Right ventricle myocardium inferior (tissue), 1 donor: ENCODE measurements at places on chromosomes 12 and 14. TPM values are rescaled to one million over a fixed set of nuclear protein-coding genes. Genes with fewer than 3 reads are reported as not detected.
A peak's percentile ranks its signal among the peaks of the same experiment; 100 is the strongest.

DNA sequence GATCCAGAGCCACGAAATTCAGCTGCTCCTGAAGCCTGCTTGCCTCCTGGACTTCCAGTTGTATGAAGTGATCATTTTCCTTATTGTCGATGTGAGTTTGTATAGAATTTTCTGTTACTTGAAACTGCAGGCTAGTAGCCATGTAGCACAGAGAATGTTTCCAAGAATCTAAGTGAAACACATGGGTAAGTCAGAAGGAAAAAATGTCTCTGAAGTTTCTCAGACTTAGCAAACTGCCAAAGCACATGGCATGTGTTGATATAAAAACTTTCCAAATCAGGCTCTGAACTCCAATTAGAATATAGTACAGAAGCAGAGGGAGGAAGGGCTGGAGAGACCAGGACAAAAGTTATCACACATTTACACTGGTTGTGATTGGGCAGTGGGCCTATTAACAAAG, 9.8 kb upstream of the PCNX1 start:
- DNase-seq = no peak

- DNase-seq = peak; percentile 39
Observed at GRCh38 chr12:114405519-114406271, at the start of gene TBX5. TSS of gene TBX5 (minus strand) at chr12:114406144. CDS start at chr12:114403898, 2,246 bp downstream.

JPH4 gene
- 0.24 TPM for total RNA-seq

- DNase-seq = no peak
Observed at GRCh38 chr14:74514471-74514941, 20.9 kb downstream of the ISCA2 start.

TAS2R14 gene
- total RNA-seq = 0.38 TPM

DNA sequence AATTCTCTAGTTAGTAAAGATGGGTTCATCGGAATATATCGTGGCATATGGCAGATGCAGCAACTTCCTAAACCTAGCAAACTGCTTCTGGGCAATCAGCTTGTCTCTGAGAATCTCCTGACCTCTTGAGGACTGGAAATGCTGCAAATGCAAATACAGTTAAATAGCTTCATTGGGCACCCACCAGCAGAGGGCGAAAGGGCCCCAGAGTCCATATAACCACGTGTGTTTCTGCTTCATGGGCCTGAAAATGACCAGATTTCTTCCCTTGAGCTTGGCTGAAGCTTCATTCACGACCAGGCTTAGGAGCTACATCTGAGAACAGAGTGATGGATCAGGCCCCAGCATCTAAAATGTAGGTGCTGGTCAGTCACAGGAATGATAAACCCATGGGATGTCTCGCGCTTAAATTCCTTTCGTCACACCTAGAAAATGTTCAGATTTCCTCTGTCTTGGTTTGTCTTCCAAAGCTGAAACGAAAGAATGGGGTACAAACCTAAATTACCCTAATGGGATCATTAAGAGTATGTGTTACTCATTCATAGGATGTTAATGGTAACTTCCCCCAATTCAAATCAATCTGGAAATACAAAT, 1482.5 kb upstream of the TMEM132C start:
- DNase-seq = no peak

DNA sequence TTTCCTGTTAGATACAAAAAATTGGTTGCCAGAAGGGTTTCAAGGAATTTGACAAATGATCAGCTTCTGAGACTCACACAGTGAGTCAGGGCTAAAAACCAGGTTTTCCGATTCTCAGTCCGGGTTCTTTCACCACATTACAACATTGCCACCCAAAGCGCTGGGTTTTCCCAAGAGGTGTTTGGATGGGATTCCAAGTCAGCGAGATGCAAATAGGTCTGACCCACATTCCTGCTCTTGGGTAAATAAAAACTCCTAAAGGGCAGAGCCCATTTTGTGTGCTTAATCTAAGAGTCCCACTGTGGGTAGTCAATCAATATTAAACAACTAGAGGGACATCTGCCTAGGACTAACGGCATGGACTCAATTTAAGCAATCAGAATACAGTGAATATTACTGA, 5.4 kb upstream of the RIC8B start:
- DNase-seq = no peak

DNA sequence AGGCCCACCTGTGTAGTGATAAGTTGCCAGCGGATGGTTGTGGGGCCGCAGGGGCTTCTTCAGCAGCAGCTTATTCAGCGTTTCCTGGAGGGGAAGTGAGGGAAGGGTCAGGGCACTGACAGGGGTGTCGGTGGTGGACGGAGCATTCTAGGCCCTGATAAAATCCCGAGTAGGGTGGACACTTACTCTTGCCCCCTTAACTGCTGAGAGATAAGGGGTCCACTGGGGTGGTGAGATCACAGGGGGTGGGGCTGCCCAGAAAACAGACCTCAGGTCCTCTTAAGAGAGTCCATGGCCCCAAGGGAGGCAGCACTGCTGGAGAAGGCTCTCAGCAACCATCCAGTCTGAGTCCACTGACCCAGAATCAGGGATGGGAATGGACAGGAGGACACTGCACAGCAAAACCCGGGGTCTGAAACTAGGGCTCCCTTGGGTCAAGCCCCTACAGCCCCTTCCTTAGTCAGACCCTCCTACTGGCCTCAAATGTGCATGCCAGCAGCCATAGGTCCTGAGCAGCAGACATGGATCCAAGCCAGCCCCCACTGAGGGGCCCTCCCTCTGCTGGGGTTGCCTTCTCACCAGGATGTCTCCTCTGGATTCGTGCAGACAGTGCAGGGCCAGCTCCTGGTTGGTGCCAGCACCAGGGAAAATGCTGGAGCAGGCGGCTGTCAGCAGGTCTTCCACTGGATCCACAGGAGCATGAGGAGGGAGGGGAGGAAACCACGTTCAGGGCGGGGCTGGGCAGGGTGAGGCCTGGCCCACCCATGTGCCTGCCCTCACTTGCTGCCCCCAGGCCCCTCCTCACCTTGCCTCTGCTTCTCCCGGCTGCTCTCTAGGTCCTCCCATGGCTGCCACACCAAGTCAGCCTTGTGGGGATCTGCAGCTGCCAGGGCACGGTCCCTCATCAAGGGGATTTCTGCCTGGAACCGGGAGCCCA, 12.1 kb upstream of the PNMA1 start:
- no peak for DNase-seq

DNA sequence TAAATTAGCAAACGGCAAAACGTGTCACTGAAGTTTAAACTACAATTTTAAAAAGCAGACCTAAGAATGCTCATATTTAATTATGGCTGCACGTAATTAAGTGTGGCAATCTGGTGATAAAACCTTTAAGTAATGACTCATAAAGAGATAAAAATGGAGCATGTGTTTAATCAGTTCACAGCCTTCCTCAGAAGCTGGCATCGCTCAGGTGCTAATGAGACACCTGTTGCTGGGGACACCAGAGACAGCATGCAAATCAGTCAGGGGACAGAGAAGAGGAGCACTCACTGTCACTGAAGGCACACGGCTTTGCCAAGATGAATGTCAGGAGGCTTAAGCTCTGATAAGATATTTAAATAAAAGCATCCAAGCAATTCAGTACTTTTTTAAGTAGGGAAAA, 840.3 kb downstream of the GALC start:
- DNase-seq = no peak

MIP gene
- total RNA-seq = not detected

DNA sequence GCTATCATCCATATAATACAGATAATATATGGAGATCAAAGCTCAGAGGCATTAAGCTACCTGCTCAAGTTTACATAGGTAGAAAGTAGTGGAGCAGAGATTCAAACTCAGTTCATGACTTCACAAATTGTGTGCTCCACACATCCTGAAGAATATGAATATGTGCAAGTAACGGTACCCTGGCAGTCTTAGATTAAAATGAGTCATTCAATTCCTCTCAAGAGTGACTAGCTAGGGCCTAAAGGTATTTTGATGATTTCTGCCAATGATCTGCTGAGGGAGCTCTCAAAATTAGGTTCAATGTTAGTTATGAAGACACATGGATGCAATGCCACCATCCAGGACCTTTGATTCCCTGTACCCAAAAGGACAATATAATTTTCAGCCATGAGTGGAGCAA, 58.9 kb downstream of the GRIP1 start:
- DNase-seq = no peak

GRCh38 chr14:56482310-56482911, 97.2 kb upstream of the TMEM260 start:
- DNase-seq = no peak

KLRC1 gene
- not detected for total RNA-seq

GRCh38 chr12:25106818-25107217, 88.1 kb downstream of the DNAI7 start:
- no peak for DNase-seq
